ENCODE measurements at places on chromosomes 16 and 17.

- H3K4me3 ChIP-seq = no peak overlapping the region
- H3K27me3 ChIP-seq = no peaks in the 10 kb centered on the region
Measured at GRCh38 chr16:84729716-84730320, 30.0 kb downstream of the USP10 start.

DNA sequence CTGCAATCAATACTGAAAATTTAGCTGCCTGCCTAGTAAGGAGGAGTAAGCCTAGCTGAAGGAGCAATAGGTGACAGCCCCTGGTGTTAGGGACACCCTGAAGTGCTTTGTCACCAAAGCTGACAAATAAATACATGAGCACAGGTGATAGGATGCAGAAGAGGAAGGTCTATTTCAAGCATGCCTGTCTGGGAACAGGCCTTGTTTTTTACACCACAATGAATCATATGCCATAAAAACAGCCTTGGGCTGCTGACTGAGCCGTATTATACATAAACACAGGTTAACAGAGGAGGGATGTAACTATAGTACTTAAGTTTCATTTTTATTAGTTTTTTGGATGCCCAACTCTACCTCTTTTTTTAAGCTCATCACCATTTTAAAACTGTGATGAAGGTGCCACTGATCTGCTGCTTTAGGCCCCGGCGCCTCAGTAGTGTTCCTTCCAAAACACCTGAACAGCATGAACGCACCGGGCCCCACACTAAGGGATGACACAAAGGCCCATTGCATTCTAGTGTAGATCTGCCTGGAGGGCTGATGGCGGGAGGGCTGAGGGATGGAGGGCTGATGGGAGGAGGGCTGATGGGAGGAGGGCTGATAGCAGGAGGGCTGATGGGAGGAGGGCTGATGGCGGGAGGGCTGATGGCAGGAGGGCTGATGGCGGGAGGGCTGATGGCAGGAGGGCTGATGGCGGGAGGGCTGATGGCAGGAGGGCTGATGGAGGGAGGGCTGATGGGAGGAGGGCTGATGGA lies 150.3 kb downstream of the AATF start:
- H3K27ac ChIP-seq = no peak overlapping the region
- no peaks in the 10 kb centered on the region for H3K4me1 ChIP-seq
- no peak for DNase-seq
- no peaks in the 10 kb centered on the region for H3K27me3 ChIP-seq
- H3K4me3 ChIP-seq = no peak overlapping the region

- no peak overlapping the region for H3K27ac ChIP-seq
- no peak for DNase-seq
- H3K4me3 ChIP-seq = no peak overlapping the region
- H3K27me3 ChIP-seq = no peaks in the 10 kb centered on the region
- peaks cover 11% of the 10 kb centered on the region for H3K4me1 ChIP-seq
Measured at GRCh38 chr17:31533546-31534155, 142.2 kb downstream of the RAB11FIP4 start.

- no peak overlapping the region for H3K4me3 ChIP-seq
- DNase-seq = no peak
- H3K4me1 ChIP-seq = peaks cover 20% of the 10 kb centered on the region
- peak overlapping the region; percentile 92 for H3K27ac ChIP-seq
Measured at GRCh38 chr17:81053041-81053970, 18.4 kb downstream of the BAIAP2 start.

- H3K27ac ChIP-seq = peak overlapping the region; percentile 90
- H3K4me3 ChIP-seq = peak overlapping the region; percentile 86
- H3K36me3 ChIP-seq = no peaks in the 10 kb centered on the region
- DNase-seq = no peak
Measured at GRCh38 chr17:20156196-20157000, 147.2 kb downstream of the SPECC1 start.

DNA sequence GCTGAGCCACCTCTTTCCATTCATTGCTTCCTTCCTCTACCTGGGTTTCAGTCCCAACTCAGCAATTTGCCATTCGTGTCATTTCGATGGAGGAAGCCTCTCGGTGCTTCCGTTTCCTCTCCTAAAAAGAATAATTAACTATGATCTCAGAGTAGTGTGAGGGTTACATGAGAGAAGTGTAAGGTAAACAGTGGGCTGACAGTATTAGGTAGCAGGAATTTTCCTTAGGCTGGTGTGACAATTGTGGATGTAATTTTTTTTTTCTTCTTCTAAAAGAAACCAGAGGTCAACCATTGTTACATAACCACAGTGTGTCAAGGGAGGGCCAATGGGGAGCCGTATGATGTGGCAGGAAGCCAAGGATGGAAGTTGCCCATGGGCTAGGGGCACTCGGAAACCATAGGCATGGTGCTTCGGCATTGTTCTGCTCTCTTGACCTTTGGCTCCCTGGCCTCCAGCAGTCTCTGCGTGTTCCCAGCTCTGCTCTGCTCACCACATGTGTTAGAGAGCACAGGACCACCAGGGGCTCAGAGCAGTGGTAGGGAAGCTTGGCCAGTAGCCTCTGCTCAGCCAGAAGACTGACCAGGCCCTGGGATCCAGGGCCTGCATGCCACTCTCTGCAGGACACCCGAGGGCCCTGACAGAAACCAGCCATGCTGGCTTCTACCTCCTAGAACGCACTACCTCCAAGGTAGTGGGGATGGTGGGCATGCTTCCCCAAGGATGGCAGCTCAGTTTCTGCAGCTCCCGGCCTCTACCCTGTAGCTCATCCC lies 2.0 kb upstream of the TOP2A start:
- H3K36me3 ChIP-seq = no peaks in the 10 kb centered on the region
- no peak overlapping the region for H3K4me3 ChIP-seq
- no peak for DNase-seq
- no peaks in the 10 kb centered on the region for H3K4me1 ChIP-seq
- H3K27ac ChIP-seq = no peak overlapping the region

DNA sequence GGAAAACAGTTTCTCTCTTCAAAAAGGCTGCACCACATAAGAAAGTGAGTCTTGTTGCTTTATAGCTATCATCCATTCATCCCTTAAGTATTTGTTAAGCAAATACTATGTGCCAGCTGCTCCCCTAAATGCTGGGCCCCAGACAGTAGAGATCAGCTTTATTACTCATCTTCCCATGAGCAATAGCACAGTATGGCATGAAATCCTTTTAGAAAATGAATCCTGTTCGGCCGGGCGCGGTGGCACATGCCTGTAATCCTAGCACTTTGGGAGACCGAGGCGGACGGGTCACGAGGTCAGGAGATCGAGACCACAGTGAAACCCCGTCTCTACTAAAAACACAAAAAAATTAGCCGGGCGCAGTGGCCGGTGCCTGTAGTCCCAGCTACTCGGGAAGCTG lies 99.5 kb downstream of the MYO1D start:
- no peak overlapping the region for H3K27ac ChIP-seq
- H3K27me3 ChIP-seq = no peaks in the 10 kb centered on the region
- no peaks in the 10 kb centered on the region for H3K36me3 ChIP-seq
- no peak overlapping the region for H3K4me3 ChIP-seq
- H3K4me1 ChIP-seq = no peaks in the 10 kb centered on the region

DNA sequence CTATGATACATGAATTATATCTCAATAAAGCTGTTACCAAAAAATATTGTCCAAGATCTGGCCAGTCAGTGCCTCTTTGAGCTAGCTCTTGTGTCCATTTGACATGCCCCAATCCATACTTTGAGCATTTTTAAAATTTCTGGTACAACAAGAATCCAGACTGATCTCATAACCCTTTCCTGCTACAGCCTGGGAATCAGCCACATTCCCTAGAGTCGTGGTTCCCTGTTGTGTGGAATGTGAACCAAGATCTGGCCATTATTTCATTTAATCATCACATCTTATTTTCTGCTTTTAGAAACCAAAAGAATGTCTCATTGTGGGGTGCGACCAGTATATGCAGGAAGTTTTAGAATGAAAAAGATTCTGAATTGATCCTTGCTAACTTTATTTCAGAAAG lies 34.3 kb upstream of the RPRML start:
- no peaks in the 10 kb centered on the region for H3K27me3 ChIP-seq
- H3K27ac ChIP-seq = no peak overlapping the region
- H3K36me3 ChIP-seq = no peaks in the 10 kb centered on the region
- H3K4me3 ChIP-seq = no peak overlapping the region
- H3K4me1 ChIP-seq = no peaks in the 10 kb centered on the region

DNA sequence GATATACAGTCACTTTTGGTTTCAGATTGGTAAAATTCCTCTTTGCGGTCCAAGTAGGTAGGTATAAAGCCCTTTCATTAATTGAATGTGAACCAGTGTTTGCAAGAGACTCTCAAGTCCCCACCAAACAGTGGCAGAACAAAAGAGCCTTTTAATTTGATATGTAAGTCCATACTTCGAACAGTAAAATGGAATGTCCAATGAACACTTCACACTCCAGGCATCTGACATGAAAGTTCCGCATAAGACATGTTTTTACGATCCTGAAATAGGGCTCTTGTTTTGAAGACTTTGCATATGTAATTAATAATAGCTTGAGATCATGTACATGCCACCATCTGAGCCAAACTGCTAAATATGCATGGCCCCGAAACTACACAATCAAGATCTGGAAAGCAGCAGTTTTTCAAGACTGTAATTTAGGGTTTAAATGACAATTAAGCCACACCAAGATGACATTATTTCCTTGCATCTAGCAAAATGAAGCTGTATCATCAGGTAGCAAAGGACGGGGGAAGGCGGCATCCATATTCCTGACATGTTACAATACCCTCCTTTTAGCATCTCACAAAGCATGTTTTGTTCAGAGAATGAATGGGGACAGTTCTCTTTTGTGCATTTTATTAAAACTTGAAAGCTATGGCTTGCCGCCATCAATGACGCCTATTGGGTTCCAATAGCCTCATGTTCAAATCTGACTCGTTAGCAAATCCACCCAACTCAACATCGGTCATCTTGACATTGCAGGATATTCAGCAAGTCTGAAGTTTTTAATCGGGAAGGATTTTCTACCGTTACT lies 39.4 kb downstream of the LITAF start:
- DNase-seq = no peak
- peak overlapping the region; percentile 76 for H3K27ac ChIP-seq
- no peaks in the 10 kb centered on the region for H3K36me3 ChIP-seq
- H3K4me3 ChIP-seq = no peak overlapping the region
- H3K27me3 ChIP-seq = no peaks in the 10 kb centered on the region

- H3K4me1 ChIP-seq = no peaks in the 10 kb centered on the region
- H3K36me3 ChIP-seq = no peaks in the 10 kb centered on the region
- no peak overlapping the region for H3K4me3 ChIP-seq
- no peak for DNase-seq
- no peaks in the 10 kb centered on the region for H3K27me3 ChIP-seq
- peak overlapping the region; percentile 5 for H3K27ac ChIP-seq
Measured at GRCh38 chr17:72089453-72089987, 31.3 kb upstream of the SOX9 start.

GRCh38 chr17:80219763-80220053 lies 425 bp downstream of the SGSH start:
- H3K36me3 ChIP-seq = no peaks in the 10 kb centered on the region
- peak overlapping the region; percentile 99 for H3K27ac ChIP-seq
- H3K27me3 ChIP-seq = no peaks in the 10 kb centered on the region
- H3K4me3 ChIP-seq = peak overlapping the region; percentile 99

GRCh38 chr16:56357241-56357764 lies 68.0 kb downstream of the AMFR start:
- DNase-seq = no peak
- no peaks in the 10 kb centered on the region for H3K4me1 ChIP-seq
- no peak overlapping the region for H3K27ac ChIP-seq
- H3K36me3 ChIP-seq = no peaks in the 10 kb centered on the region
- H3K4me3 ChIP-seq = peak overlapping the region; percentile 41

DNA sequence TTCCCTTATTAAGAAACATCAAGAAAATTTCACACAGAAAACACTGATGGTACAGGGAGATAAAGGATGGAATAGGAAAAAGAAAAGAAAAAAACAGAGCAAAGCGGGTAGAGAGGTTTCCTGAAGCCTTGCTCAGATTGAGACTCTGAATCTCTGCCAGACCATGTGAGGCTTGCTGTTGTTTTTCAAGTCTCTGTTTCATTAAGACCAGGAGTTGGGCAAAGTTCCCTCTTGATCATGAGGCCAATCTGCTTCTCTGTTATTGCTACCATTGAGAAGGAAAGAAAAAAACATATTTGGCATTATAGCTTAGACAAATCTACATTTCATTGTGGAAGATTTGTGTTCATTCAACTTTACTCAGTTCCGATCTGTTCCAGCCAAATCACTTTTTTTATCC lies 201.6 kb upstream of the SOX9 start:
- H3K27ac ChIP-seq = no peak overlapping the region
- no peak overlapping the region for H3K4me3 ChIP-seq
- H3K27me3 ChIP-seq = no peaks in the 10 kb centered on the region
- DNase-seq = no peak

- no peak overlapping the region for H3K4me3 ChIP-seq
- H3K27me3 ChIP-seq = no peaks in the 10 kb centered on the region
- no peak for DNase-seq
- peaks cover 18% of the 10 kb centered on the region for H3K36me3 ChIP-seq
Measured at GRCh38 chr16:30085247-30085646, 6.5 kb downstream of the TBX6 start.

DNA sequence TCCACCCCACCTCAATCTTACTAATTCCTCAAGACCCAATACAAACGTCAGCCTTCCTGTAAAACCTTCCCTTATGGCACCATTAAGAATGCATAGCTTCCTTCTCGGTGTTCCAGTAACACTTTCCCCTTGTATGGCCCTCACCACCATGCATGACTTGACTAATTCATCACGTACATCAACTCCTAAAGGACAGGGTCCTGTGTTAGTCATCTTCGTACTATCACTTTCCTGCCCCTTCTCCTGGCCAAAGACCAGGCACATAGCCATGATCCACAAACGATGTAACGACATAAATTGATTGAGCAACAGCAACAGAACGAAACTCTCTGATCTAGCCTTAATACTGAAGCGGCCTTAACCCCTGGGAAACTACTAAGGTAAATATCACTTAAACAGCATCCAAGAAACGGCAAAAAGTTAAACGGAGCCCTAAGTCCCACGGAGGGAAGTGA lies 612 bp downstream of the PSMD12 start:
- no peaks in the 10 kb centered on the region for H3K36me3 ChIP-seq
- no peaks in the 10 kb centered on the region for H3K4me1 ChIP-seq
- DNase-seq = no peak
- H3K27ac ChIP-seq = peak overlapping the region; percentile 95
- H3K27me3 ChIP-seq = no peaks in the 10 kb centered on the region
- H3K4me3 ChIP-seq = peak overlapping the region; percentile 95

DNA sequence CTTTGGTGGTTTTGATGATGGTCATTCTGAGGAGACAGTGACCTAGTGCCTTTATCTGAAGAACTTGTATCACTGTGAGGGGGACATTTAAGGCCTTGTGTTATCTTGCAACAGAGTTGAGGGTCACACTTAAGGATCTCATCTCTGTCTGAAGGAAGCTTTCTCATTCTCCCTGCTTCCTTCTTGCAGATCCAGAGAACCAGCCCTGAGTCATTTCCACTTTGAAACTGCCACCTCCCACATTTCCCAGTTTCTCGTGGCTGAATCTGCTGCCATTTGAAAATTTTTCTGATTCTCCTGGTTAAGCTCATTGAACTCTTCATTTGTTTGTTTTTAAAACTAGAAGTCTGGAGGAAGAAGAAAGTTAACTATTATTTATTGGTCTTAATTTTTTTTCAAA lies 190.2 kb upstream of the CDH11 start:
- H3K27ac ChIP-seq = no peak overlapping the region
- no peaks in the 10 kb centered on the region for H3K27me3 ChIP-seq
- no peak overlapping the region for H3K4me3 ChIP-seq
- no peaks in the 10 kb centered on the region for H3K36me3 ChIP-seq

Data from breast epithelium (tissue), 4 donors.